COLO829 (cell line): ENCODE measurements at places on chromosomes 6 and 20.

DNA sequence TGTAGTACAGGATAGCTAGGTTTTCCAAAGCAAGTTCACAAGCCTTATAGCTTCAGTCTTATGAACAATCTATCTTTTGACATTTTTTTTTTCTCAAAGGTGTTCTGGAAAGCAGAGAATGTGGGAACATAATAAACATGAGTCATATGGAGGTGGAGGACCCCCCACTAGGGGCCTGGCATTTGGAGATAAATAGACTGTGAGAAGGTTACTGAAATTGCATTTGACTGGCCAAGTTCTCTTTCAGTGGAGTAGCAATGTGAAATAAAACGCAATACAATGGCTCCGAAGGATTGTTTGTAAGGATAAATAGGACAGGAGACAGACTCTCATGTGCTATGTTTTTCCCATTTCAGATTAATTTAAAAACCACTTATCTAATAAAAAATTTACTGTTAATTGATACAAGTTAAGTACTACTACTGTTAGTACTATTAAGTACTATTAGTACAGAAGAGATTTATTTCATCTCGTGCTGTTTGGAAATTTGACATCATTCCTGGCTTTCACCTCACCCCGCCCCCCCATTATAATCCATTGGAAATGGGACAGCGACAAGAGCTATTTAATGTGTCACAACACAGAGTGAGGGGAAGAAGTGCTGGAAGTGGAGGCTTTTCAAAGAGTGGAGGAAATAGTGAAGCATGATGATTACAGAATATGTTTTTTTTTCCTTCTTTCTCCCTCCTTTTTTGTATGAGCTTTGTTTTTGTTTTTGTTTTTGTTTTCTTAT, 122.6 kb upstream of the ID4 start:
- DNase-seq, result no peak

GRCh38 chr20:38674765-38675133, 49.5 kb upstream of the SLC32A1 start:
- DNase-seq, result no peak

DNA sequence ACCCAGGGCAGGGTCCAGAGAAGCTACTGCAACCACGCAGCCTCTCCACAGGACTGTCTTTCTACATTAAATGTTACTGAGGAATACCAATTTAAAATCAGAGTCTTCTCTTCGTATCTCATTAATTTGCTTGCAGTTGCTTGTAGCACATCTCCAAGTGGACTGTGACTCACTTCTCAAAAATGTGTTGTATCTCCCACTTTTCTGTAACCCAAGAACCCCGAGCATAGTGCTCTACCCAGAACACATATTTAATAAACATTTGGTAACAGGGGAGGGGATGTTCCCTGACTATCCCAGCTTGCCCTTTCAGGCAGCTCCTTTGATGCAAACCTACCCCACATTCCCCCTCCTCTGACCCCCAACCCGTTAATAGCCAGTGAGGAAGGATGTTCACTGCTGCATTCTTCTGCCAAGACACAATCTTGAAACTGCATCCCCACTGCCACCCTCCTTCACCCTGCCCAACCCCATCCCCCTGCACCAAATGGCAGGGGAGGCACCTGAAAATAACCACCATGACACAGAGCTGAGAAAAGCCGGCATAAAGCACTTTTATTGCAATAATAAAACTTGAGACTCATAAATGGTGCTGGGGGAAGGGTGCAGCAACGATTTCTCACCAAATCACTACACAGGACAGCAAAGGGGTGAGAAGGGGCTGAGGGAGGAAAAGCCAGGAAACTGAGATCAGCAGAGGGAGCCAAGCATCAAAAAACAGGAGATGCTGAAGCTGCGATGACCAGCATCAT, 24.2 kb downstream of the FKBP1A start:
- no peak for DNase-seq

GRCh38 chr6:33981861-33982260, 164.0 kb downstream of the GRM4 start:
- no peak for DNase-seq

DNA sequence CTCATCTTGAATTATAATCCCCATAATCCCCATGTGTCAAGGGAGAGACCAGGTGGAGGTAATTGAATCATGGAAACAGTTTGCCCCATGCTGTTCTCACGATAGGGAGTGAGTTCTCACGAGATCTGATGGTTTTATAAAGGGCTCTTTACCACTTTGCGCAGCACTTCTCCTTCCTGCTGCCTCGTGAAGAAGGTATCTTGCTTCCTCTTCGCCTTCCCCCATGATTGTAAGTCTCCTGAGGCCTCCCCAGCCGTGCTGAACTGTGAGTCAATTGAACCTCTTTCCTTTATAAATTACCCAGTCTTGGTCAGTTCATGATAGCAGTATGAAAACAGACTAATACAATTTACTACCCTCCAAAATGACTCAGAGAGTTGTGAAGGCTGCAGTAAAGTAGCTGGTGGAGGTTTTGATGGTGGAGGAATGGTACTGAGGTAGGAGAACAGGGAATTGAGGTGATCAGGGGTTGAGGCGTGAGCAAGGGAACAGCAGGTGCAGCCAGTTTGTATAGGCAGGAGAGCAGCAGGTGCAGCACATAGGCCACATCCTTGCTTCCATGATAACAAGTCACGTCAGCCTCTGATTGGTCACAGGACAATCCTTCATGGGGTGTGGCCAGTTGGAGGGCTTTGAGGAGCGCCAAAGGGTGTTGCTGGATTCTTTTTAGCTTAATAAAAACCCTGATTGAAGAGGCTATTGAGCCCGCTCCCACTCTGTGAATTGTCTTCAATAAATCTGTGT, 150.0 kb downstream of the CDC5L start:
- DNase-seq, result no peak

DNA sequence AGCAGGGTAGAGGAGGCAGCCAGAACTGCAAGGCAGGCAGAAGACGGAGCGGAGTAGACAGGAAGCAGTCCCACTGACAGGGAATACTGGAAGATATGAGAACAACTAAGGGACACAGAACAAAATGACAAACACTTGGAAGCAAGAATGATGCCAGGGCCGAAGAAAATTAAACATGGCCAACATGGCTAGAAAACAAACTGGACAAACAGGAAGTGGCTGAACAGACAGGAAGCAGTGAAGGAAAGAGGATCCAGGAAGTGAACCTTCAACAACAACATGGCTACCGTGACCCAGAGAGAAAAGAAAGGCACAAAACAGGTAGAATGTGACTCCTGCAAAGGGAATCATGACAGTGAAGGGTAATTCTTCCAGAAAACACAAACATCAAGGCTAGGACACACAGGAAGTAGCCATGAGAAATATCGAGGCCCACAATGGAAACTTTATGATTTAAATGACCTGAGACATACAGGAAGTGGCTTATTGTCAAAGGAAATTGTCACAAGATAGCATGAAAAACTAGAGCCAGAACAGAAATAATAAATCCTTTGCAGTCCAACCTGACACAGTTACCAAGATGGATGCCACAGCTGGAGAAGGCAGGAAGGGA, 9.1 kb downstream of the COL11A2 start:
- no peak for DNase-seq

- DNase-seq, result no peak
These were observed 8.0 kb upstream of the SIM1 start for GRCh38 chr6:100472674-100473073.

GRCh38 chr6:121076119-121076518, 258.2 kb downstream of the TBC1D32 start:
- no peak for DNase-seq

DNA sequence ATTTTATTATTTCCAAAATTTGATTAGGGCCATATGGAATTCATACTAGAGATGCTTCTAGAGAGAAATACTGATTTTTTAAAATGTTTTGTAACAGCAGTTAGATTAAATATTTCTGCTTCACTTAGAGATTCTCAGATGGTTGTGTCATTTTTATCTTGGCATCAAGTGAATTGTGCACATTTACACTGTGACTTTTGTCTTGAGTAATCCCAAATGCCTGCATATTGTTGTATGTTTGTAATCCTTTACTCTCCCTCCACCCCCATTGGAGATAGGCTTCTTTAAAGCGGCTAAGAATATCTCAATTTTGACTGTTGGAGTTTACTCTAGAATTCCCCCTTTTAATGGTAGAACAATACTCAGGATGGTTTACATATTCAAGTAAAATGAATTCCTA, 19.0 kb downstream of the STX16 start:
- DNase-seq, result no peak
